ENCODE measurements at places on chromosomes 4 and X.
A peak's percentile ranks its signal among the peaks of the same experiment; 100 is the strongest.

DNA sequence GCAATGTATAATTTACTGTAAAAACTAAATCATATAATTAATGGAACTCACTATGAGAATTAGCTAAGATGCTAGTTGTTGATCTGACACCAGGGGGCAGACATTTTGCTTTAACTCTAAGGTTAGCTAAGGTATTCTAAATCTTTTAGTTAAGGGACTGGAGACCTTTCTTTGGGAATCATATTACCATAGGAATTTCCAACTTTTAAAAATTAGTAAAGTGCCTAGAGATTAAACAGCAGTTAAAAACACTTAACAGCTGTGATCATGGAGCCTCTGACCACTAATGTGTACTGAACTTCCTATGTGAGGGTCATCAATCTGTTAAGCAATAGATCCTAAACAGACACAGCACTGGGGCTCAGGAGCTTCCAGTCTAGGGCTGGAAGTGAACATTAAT, 226.6 kb downstream of the NSUN7 start:
- peak; percentile 9 for DNase-seq

DNA sequence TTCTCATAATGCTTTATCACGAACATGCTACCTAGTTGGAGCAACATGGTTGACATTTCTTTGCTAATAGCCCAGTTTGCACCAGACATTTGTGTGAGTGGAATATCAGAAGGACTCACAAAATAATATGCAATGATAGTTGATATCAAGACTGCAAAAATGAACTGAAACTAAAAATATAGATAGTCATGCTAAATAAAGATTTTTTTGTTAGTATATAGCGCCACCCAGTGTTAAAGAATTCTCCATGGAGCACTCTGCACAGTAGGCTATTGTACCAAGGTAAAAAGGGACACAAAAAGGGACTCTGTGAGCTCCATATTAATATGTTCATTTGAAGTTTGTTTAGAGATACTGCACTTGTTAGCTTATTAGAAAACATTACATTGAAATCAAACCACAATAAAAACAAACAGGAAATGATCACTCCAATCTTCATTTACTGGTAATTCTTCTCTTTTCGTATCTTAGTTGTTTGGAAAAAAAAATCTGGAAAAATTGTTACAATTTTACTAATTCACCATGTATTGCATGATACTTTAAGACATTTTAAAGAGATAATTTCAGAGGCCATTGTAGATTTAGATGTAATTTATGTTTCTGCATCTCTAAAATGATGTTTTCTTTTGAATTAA, 1509.6 kb downstream of the ADGRL3 start:
- DNase-seq, result no peak

DNA sequence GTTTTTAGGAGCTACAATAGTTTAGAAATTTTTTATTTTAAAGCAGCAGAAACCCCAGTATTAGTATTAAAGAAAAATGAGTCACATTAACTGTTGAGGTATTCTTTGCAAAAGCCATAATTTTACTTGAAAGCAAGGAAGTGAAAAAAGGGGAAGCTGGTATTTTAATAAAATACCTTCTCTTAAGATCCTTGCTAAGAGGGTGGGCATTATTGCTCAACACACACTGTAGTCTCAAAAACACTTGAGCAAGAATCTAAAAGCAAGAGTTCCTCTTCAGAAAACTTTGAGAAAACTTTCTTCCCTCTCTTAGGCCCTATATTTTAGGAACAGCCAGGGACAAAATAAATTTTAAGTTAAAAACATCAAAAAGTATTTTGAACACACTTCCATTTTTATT, 259.4 kb upstream of the DIAPH2 start:
- no peak for DNase-seq

DNA sequence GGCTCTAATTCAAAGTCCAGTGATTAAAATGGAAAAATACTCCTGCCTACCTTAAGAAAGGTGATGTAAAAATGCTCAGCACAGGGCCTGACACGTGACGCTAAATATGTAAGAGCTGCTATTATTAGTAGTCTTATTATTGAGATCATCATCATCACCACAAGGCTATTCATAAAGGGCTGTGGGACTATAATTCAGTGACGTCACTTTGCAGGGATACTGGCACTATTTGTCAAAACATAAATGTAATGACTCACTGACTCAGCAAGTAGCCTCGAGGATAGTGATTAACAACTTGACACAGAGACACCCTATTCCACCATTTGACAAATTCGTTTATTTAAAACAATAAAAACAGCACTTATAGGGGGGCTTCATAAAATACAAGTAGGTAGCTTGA, 258.9 kb downstream of the SPANXN1 start:
- no peak for DNase-seq

DNA sequence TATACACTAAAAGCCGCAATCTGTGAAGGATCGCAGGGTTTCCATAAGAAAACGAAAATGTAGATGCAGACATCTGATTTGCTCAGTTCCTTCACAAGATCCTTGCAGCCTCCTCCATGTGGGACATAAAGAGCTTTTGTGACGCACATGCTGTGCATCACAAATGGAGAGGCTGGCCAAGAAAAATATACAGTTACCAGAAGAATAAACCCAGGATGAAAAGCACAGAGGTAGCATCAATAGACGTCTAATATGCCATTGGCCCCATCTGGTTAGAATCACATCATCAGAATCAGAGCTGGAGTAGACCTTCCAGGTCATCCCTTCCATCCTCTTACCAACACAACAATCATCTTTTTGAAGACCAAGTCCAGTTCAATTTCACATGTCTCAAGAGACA, 517.4 kb downstream of the RAB28 start:
- no peak for DNase-seq
